NCI-H2171 (cell line): ENCODE measurements at places on chromosomes 7 and 10.

DNA sequence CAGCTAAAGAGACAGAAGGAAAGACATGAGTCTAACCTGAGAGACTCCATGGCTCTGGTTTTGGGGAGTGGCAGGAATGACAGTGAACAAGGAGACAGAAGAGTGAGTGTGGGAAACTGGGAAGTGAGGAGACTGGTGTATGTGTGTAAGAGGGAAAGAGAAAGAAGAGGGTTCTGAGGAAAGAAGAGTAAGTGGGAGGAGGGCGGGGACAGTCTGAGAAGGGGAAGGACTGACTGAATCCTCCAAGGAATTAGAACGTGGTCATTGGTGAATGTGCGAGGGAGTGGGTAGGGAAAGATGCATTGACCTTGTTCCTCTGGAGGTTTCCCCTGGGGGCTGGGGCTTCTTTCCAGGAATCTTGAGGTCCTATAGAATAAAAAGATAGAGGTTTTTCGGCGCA, 26.6 kb downstream of the WNT8B start:
- DNase-seq, result no peak

GRCh38 chr10:17075533-17076359, 53.9 kb downstream of the CUBN start:
- DNase-seq, result no peak

DNA sequence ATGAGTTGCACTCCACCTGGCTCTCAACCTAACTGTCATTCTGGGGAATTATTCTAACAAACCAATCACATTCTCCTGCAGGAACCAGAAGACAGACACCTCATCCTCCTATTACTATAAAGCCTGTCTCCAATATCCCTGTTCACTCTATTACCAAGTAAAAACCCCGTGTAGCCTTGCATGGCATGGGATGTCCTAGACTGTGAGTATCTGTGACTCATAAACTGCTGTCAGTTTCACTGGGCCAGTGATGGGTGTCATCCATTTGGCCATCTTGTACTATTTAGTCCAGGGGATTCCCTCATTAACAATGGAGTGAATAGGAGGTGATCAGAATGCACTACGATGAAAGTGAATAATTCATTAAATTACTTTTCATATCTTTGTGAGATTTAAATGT, 608.7 kb downstream of the DNAJB9 start:
- DNase-seq, result no peak

DNA sequence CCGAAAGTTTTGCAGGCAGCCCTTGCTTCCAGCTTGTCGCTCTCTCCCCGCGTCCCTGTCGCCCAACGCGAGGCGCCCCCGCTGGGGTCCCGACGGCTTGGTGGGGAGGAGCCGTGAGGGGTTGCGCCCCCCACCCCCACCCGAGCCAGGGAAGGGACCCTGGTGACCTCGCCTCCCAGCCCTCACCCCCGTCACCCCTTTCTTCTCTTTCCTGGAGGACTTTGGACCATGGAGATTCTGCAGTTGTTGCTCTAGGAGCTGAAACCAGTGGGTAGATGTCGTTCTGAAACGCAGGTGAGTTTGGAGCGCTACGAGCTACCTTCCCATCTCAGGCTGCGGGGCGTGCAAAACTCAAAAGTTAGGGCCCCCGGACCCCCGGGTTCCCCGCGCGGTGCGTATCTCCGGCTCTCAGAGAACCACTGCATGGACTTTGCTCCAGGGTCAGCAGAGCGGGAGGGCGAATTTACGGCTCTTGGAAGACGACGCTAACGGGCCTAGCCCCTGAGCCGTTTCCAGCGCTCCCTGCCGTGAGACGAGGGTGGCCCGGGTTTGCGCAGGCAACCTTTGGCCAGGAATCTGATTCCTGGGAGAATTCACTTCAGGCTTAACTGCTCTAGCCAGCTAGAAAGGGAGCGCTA, 684 bp upstream of the ATXN7L1 start:
- DNase-seq, result peak; percentile 67

DNA sequence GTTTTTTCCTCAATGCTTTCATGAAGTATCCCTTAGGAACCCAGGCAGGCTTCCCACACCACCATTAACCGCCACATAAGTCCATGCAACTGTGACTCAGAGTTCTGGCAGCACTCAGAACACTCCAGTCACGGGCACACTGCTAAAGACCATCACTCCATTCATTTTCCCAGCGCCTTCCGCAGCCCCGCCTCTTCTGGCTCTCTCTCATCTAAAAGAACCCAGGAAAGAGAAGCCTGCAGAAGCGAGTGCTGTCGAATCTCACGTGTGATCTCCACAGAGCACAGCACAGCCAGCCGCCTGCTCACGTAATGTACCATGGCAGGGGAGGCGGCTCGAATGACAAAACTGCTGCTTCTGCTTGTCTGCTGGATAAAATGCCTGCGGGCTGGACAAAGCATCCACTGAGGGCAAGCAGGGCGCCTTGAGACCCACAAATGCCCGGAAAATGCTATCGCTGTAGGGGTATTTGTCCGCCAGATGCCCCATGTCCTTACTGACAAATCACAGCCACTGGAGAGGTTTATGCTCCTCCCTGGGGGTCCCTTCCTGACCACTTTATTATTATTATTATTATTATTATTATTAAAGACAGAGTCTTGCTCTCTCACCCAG, 1.8 kb downstream of the PSMG3 start:
- DNase-seq, result no peak

GRCh38 chr7:1542841-1543747, 12.6 kb downstream of the MAFK start:
- DNase-seq, result no peak

DNA sequence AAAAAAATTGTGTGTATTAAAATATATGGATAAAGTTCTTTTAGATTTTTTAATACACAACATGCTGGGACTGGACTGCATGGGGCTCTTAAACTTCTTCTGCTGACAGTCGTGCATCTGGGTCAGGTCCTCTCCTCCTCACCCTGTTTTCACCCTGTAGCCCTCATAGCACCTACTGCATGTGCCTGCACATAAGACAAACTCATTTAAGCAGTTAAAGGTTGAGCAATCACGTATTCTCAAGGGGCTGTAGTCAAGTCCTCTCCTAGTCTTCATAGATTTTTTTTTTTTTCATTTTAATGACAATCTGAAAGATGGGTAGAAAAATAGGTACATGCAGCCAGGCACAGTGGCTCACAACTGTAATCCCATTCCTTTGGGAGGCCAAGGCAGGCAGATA, 23.6 kb upstream of the PDCD4 start:
- no peak for DNase-seq

- DNase-seq, result peak; percentile 1
These were observed 40.0 kb downstream of the TNKS2 start for GRCh38 chr10:91838199-91838598.

GRCh38 chr7:82028097-82028496, 258.2 kb upstream of the HGF start:
- DNase-seq, result no peak

DNA sequence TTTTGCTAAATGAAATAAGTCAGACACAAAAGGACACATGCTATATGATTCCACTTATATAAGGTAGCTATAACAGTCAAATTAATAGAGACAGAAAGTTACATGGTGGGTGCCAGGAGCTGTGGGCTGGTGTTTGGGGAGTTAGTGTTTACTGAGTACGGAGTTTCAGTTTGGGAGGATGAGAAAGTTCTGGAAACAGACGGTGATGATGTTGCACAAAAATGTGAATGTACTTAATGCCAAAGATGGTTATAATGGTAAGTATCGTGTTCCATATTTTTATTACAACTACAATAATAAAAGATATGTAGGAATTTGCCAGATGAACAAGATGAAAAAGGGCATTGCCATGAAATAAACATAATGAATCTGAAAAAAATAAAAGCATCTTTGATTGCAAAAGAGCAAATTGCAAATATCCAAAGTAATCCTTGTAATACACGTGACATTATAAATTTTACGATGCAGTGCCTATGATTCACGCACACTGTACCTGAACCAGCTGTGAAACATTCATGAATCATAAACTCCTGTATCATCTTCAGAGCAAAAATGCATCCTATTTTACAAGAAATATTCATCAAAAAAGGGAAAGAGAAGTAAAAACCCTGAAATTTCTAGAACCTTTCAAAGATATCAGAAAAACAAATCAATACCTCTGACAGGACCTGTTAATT, 676.7 kb downstream of the PCDH15 start:
- DNase-seq, result no peak

- DNase-seq, result no peak
These were observed 3.3 kb upstream of the MEST start for GRCh38 chr7:130488392-130489139.

DNA sequence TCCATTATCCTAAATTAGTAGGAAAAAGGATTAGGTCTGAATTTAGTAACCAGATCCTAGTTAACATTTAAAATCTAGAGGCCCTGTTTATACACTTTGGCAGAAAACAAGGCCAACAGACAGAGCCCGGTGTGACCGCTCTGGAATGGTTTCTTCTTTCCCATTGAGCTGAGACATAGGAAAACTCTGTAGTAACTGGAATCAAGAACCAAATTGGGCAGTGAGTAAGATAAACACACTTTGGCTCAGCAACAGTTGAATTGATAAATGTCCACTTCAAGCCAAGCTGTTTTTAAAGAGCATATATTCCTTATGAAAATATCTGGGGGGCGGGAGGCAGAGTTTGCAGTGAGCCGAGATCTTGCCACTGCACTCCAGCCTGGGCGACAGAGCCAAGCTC, 343.7 kb upstream of the SEMA3A start:
- DNase-seq, result no peak

- DNase-seq, result no peak
These were observed 44.3 kb upstream of the ZNF107 start for GRCh38 chr7:64621656-64622055.

DNA sequence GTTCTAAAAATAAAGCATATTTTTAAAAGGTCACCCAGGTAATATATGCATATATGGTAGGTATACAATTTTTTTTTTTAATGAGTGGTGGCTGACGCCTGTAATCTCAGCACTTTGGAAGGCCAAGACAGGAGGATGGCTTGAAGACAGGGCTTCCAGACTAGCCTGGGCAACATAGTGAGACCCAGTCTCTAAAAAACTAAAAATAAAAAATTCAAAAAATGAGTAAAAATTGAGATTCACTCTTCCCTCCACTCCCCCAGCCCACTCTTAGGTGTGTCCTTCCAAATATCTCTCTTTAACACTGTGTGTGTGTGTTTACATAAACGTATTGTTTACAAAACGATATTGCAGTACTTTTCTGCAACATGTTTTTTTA, 929 bp upstream of the ANXA11 start:
- no peak for DNase-seq

GRCh38 chr10:96685306-96685705, 35.0 kb downstream of the PIK3AP1 start:
- DNase-seq, result no peak

- DNase-seq, result no peak
These were observed 381.7 kb downstream of the THSD7A start for GRCh38 chr7:11450281-11450680.

DNA sequence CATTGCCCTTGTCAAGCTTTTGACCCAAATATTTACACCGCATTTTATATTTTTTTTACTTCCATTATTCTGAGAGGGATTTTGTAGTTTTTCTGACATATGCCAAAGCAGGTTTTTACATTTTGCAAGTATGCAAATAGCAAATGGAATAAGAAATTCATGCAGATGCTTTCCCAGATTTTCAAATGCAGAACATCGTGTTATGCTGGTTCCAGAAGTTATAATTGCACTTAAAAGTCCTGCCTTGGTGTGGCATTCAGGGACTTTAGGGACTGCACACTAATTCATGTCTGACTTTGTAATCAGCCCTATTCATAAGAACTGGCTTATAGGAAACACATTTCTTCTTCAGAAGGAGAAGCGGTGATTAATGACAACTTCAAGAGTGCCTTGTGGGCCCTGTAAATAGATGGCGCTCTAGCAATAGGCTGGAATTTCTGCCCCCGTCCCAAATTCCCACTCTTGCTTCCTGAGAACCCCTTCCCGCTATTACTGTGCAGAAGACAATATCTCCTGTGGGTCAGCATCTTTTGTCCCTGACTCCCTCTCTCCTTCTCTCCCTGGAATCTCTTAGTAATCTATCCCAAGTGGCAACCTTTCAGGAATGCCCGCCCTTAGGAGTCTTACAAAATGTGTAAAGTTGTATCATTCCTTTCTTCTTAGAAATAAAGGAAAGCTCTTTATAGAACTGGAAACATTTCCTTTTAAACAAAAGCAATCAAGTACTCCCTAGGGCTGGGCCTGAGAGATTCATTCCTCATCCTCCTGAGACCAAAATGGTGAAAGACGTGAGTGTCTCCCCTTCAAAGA, 264.0 kb downstream of the INHBA start:
- DNase-seq, result no peak

- no peak for DNase-seq
These were observed 399.0 kb downstream of the CCSER2 start for GRCh38 chr10:84727398-84727797.

GRCh38 chr7:75039166-75039565, 34.4 kb downstream of the RCC1L start:
- DNase-seq, result no peak

DNA sequence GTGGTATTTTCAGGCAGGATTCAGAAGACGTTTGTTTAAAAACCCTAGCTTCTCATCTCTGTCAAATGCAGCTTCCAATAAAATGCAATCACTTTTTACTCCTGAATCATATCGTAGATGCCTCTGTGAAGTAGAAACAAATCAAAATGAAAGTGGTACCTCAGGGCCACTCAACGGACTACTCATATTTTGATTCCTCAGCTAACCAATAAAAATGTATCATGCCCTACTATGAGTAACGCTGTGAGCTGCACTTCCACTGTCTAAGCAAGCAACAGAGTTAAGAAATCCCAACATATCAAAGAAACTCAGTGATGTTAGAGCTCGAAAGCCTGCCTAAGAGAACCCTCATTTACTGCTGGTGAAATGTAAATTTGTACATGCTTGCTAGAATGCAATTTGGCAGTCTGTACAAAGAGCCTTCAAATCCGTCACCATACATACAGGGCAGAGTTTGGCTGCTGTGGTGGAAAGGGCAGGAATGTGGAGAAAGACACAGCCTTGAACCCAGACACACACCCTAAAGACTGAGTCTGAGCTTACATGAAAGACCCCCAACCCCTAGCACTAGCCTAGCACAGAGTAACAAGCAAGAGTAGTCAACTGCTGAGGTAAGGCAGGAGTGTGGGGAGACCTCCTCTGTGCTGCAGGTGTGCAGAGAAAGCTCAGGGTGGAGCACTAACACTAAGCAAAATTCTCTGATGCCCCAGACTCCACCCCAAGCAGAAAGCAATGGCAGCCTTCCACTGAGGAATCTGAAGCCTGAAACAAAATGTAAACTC, 151.5 kb downstream of the ANK3 start:
- DNase-seq, result no peak

- no peak for DNase-seq
These were observed 290.7 kb downstream of the THSD7A start for GRCh38 chr7:11541330-11541729.

DNA sequence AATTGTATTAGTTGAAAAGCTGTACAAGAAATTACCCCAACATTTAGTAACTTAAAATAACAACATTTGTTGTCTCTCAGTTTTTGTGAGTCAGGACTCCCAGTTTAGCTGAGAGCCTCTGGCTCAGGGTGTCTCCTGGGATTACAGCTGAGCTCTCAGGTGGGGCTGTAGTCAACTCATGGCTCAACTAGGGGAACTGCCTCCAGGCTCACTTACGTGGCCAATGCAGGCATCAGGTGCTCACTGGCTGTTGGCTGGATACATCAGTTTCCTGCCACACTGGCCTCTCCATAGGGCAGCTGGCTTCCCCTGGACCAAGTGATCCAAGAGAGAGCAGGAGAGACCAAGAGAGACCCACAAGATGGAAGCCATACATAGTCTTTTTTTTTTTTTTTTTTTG, 17.5 kb downstream of the CCNY start:
- DNase-seq, result no peak
